ENCODE measurements at places on chromosomes 7 and 10.

GRCh38 chr10:130463876-130464364 lies 327.7 kb downstream of the GLRX3 start:
- no peak for DNase-seq

GRCh38 chr7:144892761-144893160 lies 56.9 kb upstream of the TPK1 start:
- no peak for DNase-seq

GRCh38 chr7:148481971-148482626 lies 108.5 kb upstream of the C7orf33 start:
- DNase-seq, result no peak

DNA sequence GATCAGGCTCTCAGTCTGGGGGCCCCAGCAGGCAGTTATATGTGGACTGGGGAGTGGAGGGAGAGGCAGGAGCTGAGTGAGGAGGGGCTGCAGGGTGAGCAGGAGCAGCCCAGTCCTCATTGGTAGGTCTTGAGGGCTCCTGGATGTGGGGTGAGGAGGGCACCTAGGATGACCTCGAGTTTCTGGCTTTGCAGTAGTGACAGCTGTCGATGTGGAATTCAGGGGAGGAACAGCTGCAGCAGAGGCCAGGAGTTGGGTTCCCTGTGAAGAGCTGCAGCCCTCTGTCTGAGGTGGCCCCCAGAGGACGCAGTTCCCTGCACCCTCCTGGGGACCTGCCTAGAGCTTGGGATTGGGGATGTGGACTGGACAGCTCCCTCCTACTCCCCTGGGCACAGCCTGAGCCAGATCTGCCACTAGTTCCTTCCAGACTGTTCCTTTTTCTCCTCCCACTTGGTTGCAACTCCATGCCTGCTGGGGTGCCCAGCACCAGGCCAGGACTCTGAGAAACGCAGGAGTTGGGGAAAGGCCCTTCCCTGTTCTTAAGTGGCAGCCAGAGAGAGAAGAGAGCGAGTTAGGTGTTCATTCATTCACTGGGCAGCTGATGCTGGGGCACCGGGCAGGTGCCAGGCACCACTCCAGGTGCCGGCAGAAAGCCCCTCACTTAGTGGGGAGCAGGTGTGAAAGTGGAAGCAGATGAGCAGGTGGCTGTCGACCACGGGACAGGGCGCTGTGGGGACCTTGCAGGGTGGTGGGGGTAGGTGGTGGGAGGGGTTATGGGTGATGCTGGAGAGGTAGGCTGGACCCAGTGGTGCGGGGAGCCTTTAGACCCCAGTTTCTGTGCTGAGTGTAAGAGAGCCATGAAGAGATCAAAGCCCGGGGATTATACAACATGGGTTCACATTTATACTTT lies 57.9 kb downstream of the PRF1 start:
- no peak for DNase-seq

DNA sequence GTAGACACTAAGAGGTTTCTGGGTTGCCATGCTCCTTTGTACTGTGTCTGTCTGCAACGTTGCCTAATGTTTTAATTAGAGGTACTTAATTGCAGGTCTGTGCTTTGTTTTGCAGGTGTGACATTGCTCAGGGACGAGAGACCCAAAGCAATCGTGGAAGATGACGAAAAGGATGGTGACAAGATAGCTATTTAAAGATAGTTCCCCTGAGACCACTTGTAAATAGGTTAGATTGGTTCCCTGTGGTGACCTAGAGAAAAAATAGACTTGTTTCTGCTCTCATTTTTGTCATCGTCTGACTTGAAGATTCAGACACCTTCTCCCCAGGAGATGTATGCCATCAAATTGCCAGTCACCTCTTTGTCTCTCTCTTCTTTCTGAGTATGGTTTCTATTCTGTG lies 20.1 kb downstream of the PPP1R17 start:
- DNase-seq, result no peak

- no peak for DNase-seq
Observed at GRCh38 chr10:24645784-24646183, 77.9 kb downstream of the ARHGAP21 start.

DNA sequence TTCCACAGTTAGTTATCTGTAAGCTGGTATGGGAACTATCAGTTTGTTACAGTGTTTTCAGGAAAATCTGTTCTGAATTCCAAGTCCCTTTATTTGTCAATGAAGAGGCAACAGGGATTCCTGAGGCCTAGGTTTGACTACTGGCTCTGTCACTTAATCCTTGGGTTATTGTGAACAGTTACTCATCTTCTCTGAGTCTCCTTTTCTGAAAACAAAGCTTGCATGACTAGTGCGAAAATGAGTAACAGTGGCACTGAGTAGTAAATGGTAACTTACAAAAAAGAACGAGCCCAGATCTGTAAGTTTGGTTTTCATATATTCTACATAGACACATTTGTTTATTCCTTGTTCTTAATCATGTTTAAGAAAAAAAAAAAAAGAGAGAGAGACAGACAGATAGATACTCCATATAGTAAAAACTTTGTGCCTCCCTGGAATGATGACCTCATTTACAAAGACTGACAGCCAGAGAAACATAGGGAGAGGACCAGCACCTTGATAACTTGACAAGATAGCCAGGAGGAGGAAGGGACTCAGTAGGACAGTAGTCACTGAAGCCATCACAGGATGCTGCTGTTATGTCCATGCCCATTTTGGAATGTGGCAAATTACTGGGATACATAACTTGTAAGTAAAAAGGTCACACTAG lies 1.9 kb downstream of the MRPS33 start:
- DNase-seq, result no peak

GRCh38 chr10:132387764-132388210 lies 9.2 kb upstream of the PWWP2B start:
- DNase-seq, result peak; percentile 50

DNA sequence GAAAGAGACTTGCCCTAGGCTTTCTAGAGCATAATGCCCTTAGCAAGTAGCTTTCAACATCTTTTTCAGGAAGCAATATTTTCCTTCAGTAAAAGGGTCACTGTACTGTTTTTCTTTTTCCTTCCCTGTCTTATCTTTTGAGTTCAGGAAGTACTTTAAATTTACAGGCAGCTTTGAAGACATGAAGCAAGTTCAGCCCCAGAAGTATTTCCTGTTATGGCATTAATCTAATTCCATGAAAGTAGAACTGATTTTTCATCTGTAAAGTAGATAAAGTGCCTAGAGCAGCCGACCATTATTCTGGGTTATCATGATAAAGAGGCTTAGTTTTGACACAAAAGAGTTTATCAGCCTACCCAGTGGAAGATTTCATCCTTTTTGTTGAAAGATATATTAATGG lies 288.2 kb downstream of the ADK start:
- DNase-seq, result no peak

DNA sequence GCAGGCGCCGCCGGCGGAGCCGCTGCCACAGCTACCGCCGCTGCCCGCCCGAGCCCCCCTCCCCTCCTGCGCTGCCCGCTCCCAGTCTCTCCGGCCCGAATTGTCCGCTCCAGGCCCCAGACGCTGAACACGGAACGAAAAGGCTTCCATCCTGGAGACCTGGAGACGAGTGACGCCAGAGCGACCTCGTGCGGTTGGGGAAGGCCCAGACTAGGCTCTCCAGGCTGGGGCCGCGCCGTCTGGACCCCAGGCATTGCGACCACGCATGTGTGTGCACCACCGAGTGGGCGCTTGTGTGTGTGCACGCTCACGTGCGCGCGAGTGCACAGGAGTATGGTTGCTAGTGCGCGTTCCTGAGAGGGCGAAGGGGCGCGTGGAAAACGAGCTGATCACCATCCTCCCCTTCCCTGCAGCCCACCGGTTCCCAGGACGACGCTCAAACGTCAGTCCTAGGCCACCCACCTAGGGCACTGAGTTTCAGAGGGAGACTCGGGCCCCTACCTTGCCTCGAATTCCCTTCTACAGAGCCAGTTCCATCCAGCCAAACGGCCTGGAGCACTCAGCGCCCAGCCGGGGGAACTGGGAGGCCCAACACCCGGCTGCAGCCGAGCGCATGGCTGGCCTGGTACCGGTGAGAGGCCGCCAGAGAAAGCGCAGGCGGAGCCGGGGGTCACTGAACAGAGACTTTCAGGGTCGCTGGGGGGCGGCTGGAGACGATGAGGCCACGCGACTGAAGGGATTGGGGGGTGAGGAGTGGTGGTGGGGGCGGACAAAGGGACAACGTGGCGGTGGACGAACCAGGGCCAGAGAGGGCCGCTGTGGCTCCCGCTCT lies 11.6 kb downstream of the LBX1 start:
- no peak for DNase-seq

DNA sequence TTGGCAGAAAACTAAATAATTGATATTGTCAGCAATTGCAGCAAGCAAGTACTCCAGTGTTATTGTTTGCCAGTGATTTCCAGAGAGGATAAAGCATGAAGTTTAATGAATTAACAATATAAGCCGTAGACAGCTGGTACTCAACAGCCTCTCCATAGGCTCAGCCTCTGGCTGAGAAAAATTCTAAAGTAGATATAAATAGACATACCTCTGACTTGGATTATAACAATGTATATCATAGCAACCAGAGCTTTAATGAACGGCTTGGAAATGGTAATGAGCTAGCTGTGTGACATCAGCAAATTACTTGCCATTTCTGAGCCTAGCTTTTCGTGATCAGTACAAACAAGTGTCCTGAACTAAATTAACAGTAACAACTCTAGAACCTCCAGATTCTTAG lies 1055.4 kb upstream of the AUTS2 start:
- no peak for DNase-seq

GRCh38 chr7:47535704-47536628 lies 45.9 kb downstream of the TNS3 start:
- no peak for DNase-seq

GRCh38 chr7:41729059-41729458 lies 26.2 kb upstream of the INHBA start:
- no peak for DNase-seq

DNA sequence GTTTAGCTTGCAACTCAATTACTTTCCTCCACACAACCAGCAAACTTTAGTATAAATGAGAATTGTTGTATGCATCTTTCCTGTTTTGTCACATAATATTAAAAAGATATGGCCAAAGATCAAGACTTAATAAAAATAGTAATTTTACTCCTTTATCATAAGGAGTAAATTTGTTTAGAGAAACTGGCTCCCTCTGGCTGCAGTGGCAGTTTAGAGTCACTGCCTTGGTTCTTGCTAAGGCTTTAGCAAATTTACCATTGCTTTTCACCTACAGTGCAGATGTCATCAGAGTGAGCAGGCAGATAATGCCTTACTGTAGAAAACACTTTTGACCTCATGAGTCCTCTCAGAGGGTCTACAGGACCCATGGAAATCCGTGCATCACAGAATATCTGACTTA lies 2.6 kb downstream of the PRPF18 start:
- DNase-seq, result no peak

GRCh38 chr7:102953406-102953805 lies 40.6 kb downstream of the LRRC17 start:
- no peak for DNase-seq

DNA sequence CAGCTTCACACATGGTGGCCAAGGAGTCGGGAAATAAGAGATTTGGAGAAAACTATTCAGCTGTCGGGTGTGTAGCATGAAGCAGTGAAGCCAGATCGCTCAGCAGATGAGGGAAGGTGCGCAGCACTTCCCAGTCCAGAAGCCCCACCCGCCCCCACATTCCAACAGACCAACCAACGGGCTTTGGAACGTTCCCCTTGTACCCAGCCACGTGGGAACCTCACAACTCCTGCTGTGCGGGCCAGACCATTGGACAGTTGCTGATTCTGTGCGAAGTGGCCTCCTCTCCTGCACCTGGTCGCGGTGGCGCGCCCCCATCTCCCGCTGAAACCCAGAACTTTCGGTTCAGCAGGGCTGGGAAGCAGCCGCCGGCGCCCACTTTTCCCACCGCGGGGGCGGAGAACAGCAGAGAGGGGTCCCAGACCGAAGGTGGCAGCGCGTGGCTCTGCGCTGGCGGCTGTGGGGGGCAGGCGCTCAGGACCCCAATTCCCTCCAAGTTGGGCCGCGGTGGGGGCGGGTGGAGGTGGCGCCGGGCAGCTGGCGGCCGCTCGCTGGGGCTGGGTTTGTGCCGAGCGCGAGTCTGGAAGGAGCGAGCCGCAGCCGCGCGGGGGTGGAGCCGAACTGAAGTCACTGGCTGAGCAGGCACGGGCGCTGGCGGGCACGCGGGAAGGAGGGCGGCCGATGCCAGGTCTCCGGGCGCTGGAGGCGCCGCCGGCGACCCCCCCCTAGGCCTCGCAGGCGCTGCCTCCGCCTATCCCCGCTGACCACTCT lies 1301.5 kb upstream of the SORCS1 start:
- no peak for DNase-seq

DNA sequence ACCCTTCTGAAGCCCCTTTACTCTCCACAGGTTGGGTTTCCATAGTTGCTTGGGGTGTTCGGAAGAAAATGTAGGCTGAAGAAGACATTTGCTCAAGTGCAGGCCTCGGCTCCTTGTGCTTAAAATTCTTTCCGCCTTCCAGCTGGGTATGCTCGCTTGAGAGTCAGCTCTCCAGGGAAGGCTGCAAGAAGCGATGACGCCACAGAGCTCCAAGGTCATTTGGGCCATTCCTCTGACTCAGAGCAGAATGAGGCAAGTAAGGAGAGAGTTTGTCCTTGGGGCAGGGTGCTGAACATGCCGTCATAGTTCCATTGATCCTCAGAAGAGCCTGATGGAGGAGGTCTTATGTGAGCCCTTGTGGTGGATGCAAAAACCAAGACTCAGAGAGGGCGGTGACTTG lies 27.4 kb upstream of the HSPA12A start:
- DNase-seq, result no peak

- no peak for DNase-seq
Observed at GRCh38 chr10:113097036-113097435, 147.0 kb downstream of the TCF7L2 start.

GRCh38 chr7:121385056-121385799 lies 10.9 kb downstream of the FAM3C start:
- no peak for DNase-seq

DNA sequence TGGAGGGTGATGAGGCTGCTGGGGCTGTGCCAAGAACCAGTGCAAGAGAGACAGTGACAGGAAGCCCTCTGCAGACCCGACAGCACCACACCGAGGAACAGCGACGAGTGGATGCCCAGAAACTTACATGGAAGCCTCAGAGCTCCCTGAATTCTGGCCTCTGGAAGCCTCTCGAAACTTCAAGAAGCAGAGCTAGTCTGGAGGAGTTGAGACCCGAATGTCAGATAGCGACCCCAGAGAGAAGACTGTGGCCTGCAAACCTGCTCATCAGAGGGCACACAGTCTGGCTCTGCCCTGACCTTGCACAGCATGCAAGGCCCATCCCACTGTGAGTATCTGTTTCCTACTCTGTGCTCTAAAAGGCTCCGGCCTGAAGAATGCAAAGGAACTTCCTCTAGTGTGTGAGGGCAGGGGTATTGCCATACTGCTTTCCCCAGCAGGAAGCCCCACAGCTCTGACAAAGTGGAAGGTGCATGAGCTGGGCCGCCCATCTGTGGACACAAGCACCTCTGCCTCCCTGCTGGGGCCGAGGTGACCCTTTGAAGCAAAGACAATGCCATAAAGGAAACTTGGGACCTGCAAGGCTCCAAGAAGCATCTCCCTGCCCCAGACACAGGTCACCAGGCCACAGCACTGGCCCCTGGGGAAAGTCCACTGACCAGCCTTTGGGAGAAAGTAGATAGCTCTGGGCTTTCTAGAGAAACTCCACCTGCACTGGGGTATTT lies 10.5 kb upstream of the C10orf71 start:
- no peak for DNase-seq

- no peak for DNase-seq
Observed at GRCh38 chr7:55066524-55066923, 47.7 kb downstream of the EGFR start.
